Melanocyte of skin (primary cell): ENCODE measurements at places on chromosomes 1 and 21. TPM values are rescaled to one million over a fixed set of nuclear protein-coding genes. Genes with fewer than 3 reads are reported as not detected.

SRSF11 gene
- 118 and 142 TPM in 2 replicates for total RNA-seq

CD52 gene
- not detected in 2 replicates for total RNA-seq

OVAAL gene
- total RNA-seq: not detected in 2 replicates

CAPN8 gene
- 0.34 TPM in 1 of 2 replicates, not detected in the other for total RNA-seq

LZIC gene
- total RNA-seq: 19.3 and 27.8 TPM in 2 replicates

MAB21L3 gene
- total RNA-seq: under 0.01 TPM in 2 replicates

INSRR gene
- total RNA-seq: not detected in 2 replicates

MORC3 gene
- 49.0 and 60.3 TPM in 2 replicates for total RNA-seq

RPTN gene
- not detected in 2 replicates for total RNA-seq

AIDA gene
- 27.9 and 34.9 TPM in 2 replicates for total RNA-seq

NUDT4B gene
- 27.3 and 34.7 TPM in 2 replicates for total RNA-seq

LENEP gene
- total RNA-seq: 0.36 and 1.0 TPM in 2 replicates

TNFRSF8 gene
- total RNA-seq: not detected in 2 replicates

MORN1 gene
- 10.0 and 10.3 TPM in 2 replicates for total RNA-seq

PTCH2 gene
- total RNA-seq: under 0.01 TPM in 2 replicates

NMNAT2 gene
- under 0.01 TPM in 1 of 2 replicates, not detected in the other for total RNA-seq

ZNF697 gene
- 16.2 and 41.4 TPM in 2 replicates for total RNA-seq

GUCA2A gene
- total RNA-seq: not detected in 2 replicates

RORC gene
- total RNA-seq: not detected in 2 replicates

MAP3K7CL gene
- 1.00 and 2.3 TPM in 2 replicates for total RNA-seq

BMP8A gene
- total RNA-seq: not detected in 2 replicates

EXO5 gene
- 6.3 and 13.0 TPM in 2 replicates for total RNA-seq

WASF2 gene
- total RNA-seq: 15.0 and 16.2 TPM in 2 replicates

ANXA9 gene
- 0.36 TPM in 1 of 2 replicates, not detected in the other for total RNA-seq

LRRC38 gene
- not detected in 2 replicates for total RNA-seq

LCE2C gene
- not detected in 2 replicates for total RNA-seq

AK5 gene
- 17.2 and 38.9 TPM in 2 replicates for total RNA-seq

SIM2 gene
- total RNA-seq: not detected in 2 replicates

GCSAML gene
- under 0.01 TPM in 1 of 2 replicates, not detected in the other for total RNA-seq

CCDC30 gene
- total RNA-seq: 0.67 and 1.4 TPM in 2 replicates

NCMAP gene
- not detected in 2 replicates for total RNA-seq

SLAMF9 gene
- 2.1 and 3.3 TPM in 2 replicates for total RNA-seq

SYTL1 gene
- 0.15 TPM in 1 of 2 replicates, not detected in the other for total RNA-seq

TMEM61 gene
- total RNA-seq: not detected in 2 replicates

HHIPL2 gene
- total RNA-seq: under 0.01 TPM in 1 of 2 replicates, not detected in the other

PRAMEF9 gene
- total RNA-seq: not detected in 2 replicates

SCCPDH gene
- total RNA-seq: 100 and 144 TPM in 2 replicates

TLCD4 gene
- 5.9 and 12.4 TPM in 2 replicates for total RNA-seq

CRNN gene
- not detected in 2 replicates for total RNA-seq
